ELF-1 (cell line): ENCODE measurements at places on chromosomes 2 and 18.

DNA sequence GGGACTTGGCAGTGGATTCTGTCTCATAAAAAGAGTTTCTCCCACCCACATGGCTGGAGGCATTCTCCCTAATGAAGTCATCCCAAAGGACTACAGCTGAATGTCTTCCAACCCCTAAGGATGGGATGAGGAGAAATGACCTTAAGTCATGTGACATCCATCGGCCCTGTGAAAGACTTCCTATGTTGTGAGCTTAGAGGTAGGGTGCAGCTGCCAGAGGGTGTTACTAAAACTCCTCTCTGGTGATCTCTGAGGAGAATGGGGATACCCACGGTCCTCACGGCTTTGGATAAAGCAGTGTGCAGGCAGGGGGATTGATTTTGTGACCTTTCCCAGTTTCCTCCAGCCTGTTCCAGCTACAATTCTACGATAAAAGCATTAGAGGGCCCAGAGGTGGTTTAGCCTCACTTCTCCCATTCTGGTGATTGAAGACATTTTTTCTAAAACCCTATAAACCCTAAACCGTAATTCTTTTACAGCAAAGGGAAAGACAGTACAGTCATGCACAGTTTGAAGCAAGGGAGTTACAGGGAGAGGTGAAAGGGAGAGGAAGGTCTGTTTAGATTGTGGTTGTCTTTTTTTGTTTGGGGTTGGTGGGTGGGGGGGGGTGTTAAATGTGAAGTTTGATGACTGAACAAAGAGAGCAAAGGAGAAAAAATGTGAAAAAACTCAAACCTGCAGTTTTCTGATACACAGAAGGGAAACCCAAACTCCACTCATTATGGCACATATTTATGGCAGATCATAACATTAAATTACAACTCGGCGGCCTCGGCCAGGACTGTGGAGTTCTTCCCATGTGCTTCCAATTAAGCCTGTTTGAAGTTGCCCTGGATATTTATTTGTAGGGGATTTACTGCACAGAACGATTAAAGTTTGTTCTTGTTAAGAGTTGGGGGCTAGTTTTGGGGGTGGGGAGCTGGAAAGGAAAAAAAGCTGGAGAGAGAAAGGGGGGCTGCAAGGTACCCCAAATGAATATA, 26.6 kb upstream of the SLC14A2 start:
- no peak for DNase-seq

GRCh38 chr2:2696733-2697455, 365.8 kb upstream of the MYT1L start:
- no peak for DNase-seq

GRCh38 chr2:71614976-71615766, 161.8 kb downstream of the DYSF start:
- DNase-seq, result no peak

DNA sequence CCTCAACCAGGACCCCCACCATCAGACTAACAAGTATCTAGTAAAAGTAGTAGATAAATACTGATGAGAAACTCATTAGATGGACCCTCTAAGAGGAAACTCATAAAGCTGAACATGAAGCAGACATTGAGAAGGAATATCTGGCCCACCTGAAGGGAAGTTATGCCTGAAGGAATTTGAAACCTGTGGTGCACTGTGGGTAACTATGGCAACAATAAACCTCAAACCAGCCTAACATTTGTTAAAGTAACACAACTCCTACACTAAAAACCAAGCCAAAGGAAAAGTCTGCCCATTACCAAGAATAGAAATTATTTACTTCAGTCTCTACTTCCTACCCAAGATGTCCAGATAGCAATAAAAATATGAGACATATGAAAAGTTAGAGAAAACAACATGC, 43.4 kb downstream of the KIAA1328 start:
- no peak for DNase-seq
